Caco-2 (cell line): ENCODE measurements at places on chromosomes 2 and 18.

GRCh38 chr2:71659868-71660518 is 206.6 kb downstream of the DYSF start:
- DNase-seq, result no peak

DNA sequence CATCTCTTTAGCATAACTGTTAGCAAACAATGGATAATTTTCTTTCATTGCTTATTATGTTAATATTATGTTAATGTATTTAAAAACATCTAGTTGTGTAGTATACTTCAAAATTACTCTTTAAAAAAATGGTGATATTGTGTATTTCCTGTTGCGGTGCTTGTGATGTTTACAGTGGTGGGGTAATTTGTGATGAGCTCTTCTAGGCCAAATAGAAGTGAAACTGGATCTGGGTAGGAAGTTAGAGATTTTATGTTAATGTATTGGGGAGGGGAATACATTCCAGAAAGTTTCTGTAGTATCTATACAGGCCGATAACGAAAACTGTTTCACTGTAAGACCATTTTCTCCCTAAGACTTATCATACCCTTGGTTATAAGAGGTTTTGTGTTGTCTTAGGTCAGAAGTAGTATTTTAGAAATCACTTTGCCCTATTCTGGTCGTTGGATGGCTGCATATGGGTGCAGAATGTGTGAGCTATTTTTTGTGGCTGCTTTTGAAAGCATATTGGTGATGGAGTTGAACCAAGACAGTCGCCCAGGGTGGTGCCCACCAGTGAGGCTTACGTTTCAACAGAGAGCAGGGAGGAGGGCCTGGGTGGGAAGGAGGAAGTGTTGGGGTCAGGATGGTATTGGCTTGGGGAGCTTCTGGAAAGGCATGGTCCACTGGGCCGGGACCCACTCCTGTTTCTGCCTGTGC is 5.8 kb downstream of the TSHZ1 start:
- no peak for DNase-seq

GRCh38 chr2:175808078-175808477 is 194.0 kb downstream of the LNPK start:
- DNase-seq, result no peak

DNA sequence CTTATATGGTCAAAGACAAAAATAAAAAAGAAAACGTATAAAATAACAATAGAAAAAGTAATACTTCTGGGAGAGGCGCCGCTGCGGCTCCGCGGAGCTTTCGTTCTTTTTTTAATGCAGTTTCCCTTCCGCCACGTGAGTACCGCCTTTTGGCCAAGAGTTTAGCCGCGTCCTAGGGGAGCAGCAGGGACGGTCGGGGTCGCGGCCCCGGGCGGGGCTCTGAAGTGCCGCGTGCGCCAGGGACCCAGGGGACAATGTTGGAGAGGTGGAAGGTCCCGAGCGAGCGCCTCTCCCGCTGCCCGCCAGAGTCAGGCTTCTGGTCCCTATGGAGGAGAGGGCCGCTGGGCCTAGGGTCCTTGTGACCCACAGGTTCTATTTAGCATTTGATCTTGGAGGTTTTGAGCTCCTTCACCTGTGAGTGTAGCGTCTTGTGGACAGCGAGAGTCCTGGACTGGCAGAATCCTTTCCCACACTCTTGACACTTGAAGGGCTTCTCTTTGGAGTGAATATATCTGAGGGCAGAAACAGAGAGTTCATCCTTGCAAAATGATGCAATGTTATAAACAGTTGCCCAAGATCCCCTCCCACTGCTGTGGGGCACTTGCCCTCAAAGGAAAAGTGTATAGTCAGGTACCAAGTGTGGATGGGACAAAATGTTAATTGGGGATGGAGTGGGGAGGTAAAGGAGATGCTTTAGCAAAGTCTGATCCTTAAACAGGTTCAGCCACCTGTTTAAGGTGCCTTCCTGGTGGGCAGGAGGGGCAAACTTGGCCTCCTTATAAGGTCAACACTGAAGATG is 6.3 kb downstream of the OSR1 start:
- DNase-seq, result no peak

- no peak for DNase-seq
Measured at GRCh38 chr2:212854116-212854515, 297.3 kb downstream of the IKZF2 start.

DNA sequence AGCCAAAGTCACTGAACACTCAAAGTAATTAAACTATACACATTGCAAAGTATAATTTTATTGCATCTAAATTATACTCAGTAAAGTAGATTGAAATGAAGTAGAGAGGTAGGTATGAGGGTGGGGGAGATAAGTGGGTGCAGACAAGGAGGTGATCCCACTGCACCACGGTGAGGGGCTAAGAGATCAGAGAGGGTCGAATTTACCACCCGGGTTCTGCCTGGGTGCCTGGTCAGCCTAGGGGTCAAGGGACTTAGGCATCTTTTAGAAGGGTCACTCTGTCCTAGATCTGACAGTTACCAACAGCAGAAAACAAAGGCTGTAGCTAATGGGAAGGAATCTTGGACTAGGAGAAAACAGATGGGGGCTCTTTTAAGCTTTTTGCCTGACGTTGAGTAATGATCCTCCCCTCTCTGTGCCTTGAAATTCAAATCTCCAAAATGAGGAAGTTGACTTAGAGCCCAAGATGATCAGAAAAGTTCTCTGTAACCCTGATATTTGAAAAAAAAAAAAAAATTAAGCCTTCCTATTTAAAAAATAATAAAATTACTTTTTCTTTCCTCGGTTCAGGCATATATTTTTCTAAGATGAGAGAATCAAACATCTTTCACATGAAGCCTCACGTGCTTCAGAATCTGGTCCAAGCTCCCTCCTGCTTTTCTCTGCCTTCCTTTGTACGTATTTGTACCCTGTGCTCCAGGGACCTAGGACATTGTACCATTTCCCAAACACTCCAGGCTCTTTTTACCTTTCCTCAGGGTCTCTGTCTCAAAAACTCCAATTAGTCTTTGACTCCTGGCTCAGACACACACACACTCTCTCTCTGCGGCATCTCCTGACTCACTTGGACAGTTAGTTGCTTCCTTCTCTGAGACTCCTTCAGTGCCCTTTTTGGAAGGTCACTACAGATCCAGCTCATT is 353.9 kb downstream of the CYRIA start:
- no peak for DNase-seq

- DNase-seq, result no peak
Measured at GRCh38 chr18:57970356-57971095, 73.5 kb upstream of the NEDD4L start.

DNA sequence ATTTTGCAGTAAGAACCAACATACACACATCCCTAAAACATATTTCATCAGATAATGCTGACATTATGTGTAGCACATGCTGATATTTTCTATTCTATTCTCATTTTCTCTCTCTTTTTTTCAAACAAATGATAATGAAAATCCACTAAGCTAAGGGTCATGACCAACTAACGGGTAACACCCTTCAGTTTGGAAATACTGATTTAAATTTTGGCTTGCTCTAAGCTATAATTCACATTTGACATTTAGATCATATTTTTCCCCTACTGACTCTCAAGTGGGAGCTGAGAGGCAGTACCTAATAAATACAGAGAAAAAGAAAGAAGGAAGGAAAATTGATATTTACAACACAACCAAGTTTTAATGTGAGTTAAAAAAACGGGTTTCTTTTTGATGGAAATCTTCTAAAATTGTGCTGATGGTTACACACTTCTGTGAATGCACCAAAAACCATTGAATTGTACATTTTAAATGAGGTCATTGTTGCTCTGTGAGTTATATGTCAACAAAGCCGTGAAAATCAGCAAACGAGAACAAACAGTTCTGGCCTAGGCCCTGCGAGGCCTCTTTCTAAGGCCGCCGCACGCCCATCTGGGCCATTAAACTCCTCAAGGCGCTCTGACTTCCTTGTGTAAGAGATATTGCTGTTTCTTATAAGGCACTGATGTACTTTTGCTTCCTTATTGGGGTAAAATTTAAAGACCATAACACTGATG is 124.2 kb downstream of the GALR1 start:
- no peak for DNase-seq

- DNase-seq, result no peak
Measured at GRCh38 chr2:26559044-26559405, 81.1 kb upstream of the OTOF start.

GRCh38 chr2:30239986-30240752 is 8.8 kb downstream of the LBH start:
- no peak for DNase-seq

GRCh38 chr2:38945372-38945771 is 55.7 kb downstream of the ARHGEF33 start:
- no peak for DNase-seq

GRCh38 chr2:48204750-48205136 is 298.4 kb upstream of the FBXO11 start:
- DNase-seq, result no peak

DNA sequence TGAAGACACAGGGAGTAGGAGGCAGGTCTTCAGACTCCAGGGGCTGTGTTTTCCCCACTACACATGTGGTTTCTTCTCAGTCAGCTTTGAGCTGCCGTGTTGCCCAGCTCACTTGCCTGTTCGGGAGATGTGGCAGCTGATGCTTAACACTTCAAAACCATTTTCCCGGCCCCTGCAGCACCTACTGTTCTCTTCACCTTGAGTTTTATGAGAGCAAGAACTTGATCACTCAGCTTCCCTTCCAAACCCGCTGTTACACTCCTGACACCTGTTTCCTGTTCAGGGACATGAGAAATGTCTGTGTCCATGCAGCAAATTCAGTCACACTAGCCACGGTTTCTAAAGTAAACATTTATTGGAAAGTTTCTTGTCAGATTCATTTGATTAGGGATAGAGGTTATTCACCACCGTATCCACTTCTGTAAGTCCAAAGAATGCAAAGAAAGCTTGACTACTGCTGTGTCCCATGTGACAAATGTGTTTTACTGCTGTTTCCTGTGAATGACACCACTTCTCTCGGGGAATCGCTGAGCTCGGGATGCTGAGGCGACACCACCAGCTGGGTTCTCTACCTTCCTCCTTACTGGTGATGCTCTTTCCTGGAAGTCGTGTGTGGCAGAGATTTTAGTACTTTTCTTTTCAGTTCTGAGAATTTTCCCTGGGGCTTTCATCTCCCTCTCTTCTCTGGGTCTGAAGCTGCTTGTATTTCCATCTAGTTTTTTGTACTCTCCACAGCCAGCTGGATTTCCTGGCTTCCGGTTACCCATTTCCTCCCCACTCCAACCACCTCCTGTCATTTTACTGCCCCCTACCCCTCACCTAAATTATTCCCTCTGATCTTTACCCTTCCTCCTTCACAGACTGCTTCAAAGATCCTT is 91.7 kb downstream of the KLF7 start:
- no peak for DNase-seq

GRCh38 chr18:42268798-42269197 is 313.8 kb downstream of the PIK3C3 start:
- no peak for DNase-seq

- DNase-seq, result no peak
Measured at GRCh38 chr2:197124639-197125390, 185.8 kb downstream of the ANKRD44 start.

DNA sequence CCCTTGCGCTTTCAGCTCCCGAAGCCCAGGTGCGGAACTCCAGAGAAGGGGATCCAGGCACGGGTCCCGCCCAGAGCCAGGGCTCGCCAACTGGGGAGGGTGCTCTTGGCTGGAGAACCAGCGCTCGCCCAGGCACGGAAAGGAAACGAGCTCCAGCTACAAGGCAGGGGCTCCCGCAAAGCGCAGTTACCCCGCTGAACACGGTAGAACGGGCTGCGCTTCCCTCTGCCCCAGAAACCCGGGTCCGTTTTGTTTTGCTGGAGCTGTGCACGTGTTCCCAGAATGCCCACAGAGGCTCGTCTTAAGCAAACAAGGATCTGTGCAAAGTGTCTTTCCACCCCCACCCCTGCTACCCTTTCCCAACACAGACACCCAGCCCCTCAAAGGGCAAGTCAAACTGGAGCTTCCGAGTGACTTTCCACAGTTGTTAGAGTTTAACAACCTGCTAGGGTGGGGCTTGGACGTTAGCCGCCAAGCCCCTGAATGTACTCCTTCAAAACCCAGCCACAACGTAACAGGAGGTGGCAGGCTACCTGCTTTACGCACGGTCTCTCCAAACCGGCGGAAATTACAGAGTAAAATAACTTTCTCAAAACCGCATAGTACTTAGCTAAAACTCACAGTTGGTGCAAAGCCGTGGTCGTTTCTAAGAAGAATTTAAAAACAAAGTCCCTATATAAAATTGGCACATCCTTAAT is 775 bp downstream of the RNF125 start:
- peak; percentile 2 for DNase-seq

GRCh38 chr2:239285071-239285931 is 115.5 kb downstream of the HDAC4 start:
- DNase-seq, result no peak

DNA sequence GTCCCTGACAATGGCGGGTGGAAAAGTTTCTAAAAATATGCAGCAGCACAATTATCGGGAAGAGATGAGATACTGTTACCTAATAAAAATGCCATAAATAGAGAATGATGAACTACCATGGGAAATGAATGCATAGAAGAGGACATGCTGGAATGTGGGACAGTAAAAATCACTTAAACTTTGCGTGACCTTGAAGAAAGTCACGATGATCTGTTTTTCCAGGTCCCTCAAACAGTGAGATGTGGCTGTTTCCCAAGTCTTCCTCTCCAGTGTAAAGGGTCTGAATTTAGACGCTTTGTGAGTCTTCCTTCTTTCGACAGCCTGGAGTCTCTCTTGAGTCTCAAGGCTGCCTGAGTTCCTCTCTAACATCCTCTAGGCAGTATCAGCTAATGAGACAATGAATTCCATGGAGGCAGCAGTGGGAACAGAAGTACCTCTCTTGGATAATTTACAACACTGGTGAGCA is 1.4 kb downstream of the CLUL1 start:
- no peak for DNase-seq

DNA sequence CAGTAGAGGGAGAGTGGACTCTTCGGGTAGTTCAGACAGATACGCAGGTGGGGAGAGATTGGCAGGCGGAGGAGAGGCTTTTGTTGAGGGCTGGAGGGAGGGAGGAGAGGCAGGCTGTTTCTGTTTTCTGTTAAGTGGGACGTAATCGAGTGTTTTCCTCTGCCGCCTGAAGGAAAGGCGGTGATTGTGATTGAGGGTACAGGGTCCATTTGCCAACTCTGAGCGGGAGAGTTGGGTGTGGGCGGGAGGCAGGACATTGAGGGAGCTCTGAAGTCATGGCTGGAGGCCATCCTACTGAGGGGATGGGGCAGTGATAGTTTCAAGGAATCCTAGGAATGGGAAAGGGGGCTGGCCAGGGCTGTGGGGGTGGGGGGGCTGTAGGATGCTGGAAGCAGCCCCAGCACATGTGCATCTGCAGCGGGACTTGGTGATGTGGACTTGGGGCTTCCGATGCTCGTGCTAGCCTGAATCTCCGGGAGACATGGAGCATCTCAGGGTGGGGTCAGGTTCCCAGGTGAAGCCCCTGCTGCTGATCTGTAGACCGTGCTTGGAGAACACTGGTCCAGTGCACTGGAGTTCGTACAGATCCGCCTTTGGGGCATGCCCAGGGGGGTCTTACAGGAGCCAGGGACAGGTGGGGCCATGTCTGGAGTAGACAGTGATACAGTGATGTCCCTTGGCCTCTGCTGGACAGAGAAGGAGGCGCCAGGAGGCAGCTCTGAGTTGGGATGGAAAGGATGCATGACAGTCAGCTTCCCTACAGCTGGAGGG is 167.5 kb downstream of the AGAP1 start:
- DNase-seq, result no peak

DNA sequence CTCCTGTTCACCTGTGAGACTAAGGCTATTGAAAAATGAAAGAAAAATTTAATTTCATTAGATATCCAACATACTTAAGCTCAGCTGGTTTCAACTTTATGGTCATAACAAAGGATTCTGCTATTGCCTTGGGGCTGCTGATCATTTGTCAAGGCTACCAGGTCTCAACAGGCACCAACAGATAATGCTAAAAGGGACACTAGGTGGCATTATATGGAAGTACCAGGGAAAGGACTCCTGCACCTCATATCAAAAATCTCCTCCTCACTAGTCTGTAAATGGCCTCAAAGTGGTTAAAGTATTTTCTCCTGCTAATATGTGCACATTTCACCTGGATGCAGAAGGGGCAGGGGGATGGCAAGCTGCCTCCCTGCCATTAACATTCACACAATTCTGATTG is 167.9 kb upstream of the REG3A start:
- no peak for DNase-seq
